Activated T-helper 9 cell treated with anti-CD3 and anti-CD28 coated beads, Interleukin-2, amount 50 U/mL, for 16 hours (primary cell): ENCODE measurements at places on chromosomes 16 and 17.

- DNase-seq = peak; percentile 49
These were observed 526 bp downstream of the CBFB start for GRCh38 chr16:67029254-67030096.

GRCh38 chr16:74700438-74701225, at the start of gene MLKL:
Gene MLKL (minus strand): TSS chr16:74700862. CDS start chr16:74695757, 5,105 bp downstream.
- peak; percentile 47 for DNase-seq

DNA sequence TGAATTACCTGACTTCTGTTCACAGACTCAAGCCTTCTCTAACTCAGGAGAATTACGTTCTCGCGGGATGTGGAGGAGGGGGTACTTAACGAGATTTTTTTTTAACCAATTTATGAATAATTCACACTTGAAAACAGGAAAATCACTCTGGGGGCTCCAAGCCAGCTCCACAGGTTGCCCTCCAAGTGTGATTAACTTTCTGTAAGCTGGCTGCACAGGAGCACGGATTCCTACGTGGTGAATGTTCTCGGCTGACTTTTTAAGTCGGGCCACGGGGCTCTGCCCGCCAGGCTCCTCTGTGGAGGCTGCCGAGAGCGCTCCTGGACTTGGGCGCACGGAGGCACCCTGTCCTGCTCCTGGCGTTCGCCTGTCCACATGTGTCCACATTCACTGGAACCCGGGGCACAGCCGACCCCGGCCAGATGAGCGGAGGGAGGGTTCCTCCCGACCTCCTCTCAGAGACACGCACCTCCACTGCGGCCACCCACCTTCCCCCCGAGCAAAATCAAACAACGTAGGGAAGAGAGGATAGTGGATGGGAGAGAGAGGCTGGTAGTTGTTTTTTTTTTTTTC, 147.1 kb upstream of the CHMP6 start:
- no peak for DNase-seq

GRCh38 chr17:78129351-78130089, 965 bp upstream of the TMC6 start:
- no peak for DNase-seq

GRCh38 chr16:53084141-53084541, 29.4 kb downstream of the CHD9 start:
- no peak for DNase-seq

DNA sequence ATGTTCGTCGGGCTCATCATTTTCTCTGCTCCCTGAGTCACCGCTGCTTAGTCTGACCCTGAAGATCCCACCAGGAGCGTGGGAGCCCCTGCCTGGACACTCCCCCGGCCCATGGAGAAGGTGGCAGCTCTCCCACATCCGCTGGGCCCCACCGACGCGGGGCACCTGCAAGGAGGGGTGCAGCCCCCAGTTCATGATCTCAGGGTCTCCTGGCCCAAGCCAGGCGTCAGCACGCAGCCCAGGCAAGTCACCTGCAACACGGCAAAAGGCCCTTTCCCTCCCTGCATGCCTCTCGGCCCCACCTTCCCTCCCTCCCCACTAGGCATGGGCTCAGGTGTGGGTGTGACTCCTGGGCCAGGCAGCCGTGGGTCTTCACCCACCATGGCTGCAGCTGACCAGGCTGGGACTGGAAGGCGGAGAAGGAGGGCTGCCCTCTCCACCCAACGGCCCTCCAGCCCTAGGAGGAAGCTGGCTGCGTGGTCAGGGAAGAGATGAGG, 9.7 kb upstream of the CHMP6 start:
- DNase-seq = no peak

DNA sequence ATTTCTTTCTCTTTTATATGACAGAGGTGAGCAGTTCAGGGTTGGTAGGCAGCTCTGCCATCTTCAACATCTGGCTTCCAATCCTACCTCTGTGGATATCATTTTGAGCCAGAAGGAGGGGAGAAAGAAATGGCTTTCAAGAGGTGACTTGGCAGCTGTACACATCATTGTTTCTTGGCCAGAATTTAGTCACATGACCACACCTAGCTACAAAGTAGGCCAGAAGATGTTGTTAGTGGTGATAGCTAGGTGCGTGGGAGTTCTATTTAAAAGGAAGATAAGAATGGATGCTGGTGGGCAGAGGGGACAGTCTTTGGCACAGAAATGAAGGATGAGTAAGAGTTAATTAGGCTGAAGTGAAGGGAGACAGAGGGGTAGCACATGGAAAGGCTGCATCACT, 29.2 kb upstream of the MPHOSPH6 start:
- DNase-seq = no peak

- no peak for DNase-seq
These were observed 476 bp downstream of the KCNH4 start for GRCh38 chr17:42180411-42180921.

GRCh38 chr17:76716839-76717215, 6.1 kb upstream of the MXRA7 start:
- DNase-seq = no peak

- no peak for DNase-seq
These were observed 20.6 kb downstream of the NTAN1 start for GRCh38 chr16:15035163-15035729.

- no peak for DNase-seq
These were observed 9.1 kb downstream of the NLE1 start for GRCh38 chr17:35132816-35133550.

GRCh38 chr17:17119533-17119932, 77.3 kb downstream of the MPRIP start:
- DNase-seq = peak; percentile 60

GRCh38 chr17:67500677-67501300, 123.7 kb downstream of the PITPNC1 start:
- DNase-seq = no peak

GRCh38 chr17:53924530-53925455, 102.1 kb downstream of the KIF2B start:
- no peak for DNase-seq

DNA sequence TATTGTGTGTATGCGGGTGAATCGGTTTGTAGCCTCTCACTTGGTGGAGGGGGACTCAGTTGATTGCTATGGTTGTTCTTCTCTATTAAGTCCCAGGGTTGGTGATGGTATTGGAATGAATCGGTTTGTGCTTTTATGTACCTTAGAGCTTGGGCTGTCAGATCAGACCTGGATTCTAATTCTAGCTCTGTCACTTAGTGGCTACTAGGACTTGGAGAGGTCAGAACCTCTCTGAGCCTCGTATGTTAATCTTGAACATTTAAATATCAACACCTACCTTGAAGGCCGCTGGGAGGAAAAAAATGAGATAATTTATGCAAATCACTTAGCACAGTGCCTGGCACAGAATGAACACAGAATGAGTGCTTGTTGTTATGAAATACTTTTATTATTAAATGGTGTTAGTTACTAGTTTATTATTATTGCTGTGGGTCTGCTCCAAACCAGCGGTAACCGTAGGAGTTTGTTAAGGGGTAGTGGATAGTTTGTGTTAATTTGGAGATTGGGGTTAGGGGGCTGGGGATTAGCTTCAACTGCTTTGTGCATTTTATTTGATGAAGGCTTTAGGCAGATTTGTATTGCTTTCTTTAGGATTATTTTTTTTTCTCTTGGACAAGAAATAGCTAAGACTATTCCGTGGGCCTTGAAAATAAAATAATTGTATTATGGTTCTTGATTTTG, 3.5 kb downstream of the KDM6B start:
- DNase-seq = no peak

- no peak for DNase-seq
These were observed 176.5 kb upstream of the MON1B start for GRCh38 chr16:77014441-77014840.

- no peak for DNase-seq
These were observed 11.6 kb upstream of the MPRIP start for GRCh38 chr17:17030515-17031211.

DNA sequence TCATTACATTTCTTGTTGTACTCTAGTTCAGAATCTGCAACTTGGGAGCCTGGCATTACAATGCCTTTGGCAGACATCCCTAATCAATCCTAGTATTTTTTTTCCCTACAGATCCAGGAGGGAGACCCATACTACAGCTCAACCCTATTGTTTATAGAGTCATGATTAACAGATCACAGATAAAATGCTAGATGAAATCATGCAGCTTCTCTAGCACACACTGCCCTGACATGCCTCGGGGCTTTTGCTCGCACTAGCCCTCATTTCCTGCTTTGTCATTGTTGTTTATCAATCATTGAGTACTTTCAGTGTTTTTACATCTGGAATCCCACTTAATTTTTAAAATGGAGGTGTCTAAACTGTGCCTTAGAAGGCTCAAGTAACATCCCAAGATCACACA, 412.5 kb downstream of the CA10 start:
- no peak for DNase-seq

DNA sequence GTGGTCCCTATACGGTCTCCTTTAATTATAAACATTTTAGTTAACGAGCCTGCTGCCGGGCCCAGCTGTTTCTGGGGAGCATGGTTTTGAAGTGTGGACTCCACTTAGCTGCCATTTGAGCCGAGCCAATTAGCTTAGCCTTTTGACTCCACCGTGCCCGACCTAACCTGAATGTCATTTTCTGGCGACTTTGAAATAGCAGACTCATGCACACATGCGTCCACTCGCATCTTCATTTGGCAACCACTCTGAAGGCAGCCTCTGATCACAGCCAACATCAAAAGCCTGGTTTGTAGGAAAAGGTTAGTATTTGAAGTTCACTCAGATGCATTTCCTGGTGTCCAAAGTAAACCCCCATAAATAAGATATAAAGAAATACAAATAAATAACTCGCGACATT, 16.8 kb downstream of the AXIN2 start:
- DNase-seq = no peak

- peak; percentile 79 for DNase-seq
These were observed at the start of gene RAPGEFL1 for GRCh38 chr17:40177275-40177874. Gene RAPGEFL1 (plus strand): TSS chr17:40177470. CDS start chr17:40177862, 392 bp downstream.

- no peak for DNase-seq
These were observed 110.6 kb downstream of the ABCC1 start for GRCh38 chr16:16059895-16060590.

- no peak for DNase-seq
These were observed 79.8 kb upstream of the CDC42EP4 start for GRCh38 chr17:73391331-73392265.

DNA sequence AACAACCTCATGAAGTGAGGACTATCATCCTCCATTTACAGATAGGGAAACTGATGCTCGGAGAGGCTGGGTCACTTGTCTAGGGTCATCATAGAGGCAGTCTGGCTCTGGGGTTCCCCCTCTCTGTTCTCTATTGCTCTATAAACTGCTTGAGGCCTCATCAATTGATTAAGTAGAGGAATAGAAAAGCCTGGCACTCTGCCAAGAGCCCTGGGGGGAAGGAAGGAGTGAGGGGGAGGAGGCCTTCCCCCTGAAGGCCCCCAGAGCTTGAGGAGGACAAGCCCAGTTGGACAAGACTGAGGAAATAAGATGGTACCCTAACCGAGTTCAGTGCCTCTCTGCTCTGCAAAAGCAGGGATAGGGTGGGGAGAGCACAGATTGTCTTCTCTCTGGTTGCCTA, 21.0 kb downstream of the SDK2 start:
- DNase-seq = no peak

- peak; percentile 29 for DNase-seq
These were observed 979 bp downstream of the ABHD15 start for GRCh38 chr17:29565643-29566472.

DNA sequence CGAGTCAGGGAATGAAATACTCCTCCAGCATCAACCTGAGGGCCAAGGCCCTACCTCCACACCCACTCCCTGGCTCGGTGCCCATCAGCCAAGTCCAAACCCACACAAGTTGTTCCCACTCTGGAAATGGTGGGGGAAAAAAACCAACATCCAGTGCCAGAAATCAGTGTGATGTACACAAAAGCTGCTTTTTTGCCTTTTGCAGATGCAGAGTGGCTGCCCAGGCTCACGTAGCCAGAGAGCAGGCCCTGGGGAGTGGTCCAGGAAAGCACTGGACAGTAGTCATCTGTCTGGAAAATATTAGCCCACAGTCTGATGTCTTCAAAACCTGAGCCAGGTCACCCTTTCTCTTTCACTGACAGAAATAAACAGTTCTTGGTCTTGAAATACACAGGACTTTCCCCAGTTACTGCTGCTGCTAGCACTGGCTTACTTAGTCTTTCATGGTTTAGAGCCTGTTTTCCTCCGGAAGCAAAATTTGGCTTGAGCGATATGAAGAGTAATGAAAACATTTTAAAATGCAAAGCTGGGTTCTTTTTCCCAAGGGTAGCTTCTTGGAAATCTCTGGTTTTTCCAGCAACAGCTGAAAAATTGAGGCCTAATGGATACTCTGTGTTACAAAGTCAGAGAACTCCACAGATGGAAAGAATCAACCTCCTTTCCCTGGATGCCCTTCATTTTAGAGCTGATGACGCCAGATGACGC, 18.2 kb upstream of the NOS2 start:
- DNase-seq = no peak

DNA sequence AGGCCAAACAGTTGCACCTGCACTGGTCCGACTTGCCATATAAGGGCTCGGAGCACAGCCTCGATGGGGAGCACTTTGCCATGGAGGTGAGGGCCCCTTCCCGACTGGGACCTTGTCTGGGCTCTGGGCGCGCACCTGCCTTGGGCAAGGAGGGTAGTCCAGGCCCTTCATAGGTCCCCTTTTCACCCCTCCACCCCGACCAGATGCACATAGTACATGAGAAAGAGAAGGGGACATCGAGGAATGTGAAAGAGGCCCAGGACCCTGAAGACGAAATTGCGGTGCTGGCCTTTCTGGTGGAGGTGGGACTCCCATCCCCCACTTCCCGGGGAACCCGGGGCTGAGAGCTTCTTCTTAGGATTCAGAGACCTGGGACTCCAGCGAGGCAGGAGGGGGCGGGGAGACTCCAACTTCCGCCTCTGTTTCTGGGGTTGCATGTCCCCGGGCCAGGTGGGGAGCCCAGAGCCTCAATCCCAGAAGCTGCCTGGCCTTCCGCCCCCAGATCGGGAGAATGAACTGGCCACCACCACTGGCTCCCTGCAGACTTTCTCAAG, 7.8 kb downstream of the CA4 start:
- no peak for DNase-seq

GRCh38 chr17:76498876-76499251, 2.4 kb downstream of the RHBDF2 start:
- DNase-seq = no peak

DNA sequence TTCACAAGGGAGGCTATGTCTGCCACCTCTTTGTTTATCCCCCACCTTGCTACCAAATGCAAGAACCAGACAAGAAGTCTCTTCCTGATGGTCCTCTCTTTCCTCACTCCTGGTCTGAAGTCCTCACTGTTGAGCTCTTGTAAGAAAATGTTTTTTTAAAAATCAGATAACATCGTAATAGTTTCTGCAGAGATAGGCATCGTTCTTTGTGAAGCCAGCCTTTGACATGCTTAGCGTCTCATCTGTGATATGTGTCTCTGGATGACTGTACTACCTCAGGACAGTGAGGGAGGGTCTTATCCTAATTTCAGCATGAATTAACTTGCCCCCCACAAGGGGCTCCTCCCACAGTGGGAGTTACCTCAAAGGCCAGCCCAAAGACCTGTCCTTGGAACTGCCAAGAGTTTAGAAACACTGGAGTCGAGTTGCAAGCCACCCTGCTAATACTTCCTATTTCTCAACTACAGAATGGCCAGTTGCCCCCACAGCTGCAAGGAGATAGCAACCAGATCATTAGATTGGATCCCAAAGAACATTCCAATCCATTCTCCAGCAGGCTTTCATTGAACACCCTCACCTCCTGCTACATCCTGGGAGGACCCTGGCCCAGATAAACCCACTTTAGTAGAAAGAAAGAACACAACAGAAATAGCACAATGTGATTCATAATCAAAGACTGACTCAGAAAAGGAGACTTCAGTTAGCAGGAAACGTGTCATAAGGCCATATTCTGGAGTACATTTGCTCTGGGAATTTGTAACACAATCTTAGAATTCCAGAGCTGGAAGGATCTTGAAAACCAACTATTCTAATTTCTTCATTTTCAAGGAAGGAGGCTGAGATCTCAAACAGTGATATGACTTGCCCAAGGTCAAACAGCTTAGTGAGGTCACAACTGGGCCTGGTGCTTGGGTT, 151.0 kb downstream of the IRX3 start:
- no peak for DNase-seq
